Psoas muscle (tissue), 8 donors: ENCODE measurements at places on chromosomes 7 and 10. TPM values are rescaled to one million over a fixed set of nuclear protein-coding genes. Genes with fewer than 3 reads are reported as not detected.
A peak's percentile ranks its signal among the peaks of the same experiment; 100 is the strongest.

DNA sequence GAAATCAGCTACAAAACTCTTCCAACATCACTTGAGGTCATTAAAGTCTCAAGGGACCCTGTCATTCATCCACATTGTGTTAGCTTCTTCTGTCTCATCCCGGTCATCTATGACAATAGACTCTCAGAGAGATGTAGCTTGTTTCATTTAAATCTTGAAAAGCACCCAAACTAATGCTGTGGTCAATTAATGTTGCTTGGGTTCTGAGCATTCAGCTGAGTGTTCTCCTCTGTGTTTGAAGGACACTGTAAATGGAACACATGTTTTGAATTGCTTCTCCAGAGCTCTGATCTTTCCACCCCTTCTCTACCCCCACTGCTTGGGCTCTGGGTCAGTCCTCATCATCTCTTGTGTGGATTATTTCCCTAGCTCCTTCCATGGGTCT lies 19.6 kb upstream of the ADD3 start:
- DNase-seq = no peak

- no peak for DNase-seq
These were observed 197.2 kb upstream of the SH2B2 start for GRCh38 chr7:102089175-102090098.

GRCh38 chr10:1121271-1121970 lies 65.2 kb downstream of the WDR37 start:
- DNase-seq = no peak

UTF1 gene
- not detected for total RNA-seq

- peak; percentile 7 for DNase-seq
These were observed 24.3 kb upstream of the C10orf105 start for GRCh38 chr10:71743866-71744265.

GRCh38 chr7:5088906-5089305 lies 43.2 kb downstream of the RBAK start:
- DNase-seq = no peak

GRCh38 chr10:80506189-80506575 lies 31.5 kb upstream of the SH2D4B start:
- no peak for DNase-seq

NANOS1 gene
- total RNA-seq = 14.8 TPM

TAS2R41 gene
- total RNA-seq = not detected
